NT2/D1 (cell line): ENCODE measurements at places on chromosomes 7 and 10.

- peak; percentile 38 for DNase-seq
Observed at GRCh38 chr10:28763471-28764170, 86.3 kb downstream of the BAMBI start.

DNA sequence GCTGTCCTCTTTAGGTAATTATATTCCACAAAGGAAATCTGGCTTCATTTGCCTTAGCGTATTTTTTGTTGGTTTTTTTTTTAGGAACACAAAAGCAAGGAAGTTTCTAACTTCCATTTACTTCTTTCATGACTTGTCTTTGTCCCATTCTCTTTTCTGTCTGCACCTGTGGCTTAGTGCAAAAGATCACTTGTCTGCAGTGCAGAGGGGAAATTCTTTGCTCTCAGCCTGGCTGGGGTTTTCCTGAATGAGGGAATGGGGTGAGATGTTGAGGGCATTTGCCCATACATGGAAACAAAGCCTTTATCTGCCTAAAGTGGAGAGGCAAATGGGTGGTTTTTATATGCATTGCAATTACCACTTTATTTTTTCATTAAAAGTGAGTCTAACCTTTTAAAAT is 361.1 kb upstream of the IGFBP3 start:
- DNase-seq = peak; percentile 33

DNA sequence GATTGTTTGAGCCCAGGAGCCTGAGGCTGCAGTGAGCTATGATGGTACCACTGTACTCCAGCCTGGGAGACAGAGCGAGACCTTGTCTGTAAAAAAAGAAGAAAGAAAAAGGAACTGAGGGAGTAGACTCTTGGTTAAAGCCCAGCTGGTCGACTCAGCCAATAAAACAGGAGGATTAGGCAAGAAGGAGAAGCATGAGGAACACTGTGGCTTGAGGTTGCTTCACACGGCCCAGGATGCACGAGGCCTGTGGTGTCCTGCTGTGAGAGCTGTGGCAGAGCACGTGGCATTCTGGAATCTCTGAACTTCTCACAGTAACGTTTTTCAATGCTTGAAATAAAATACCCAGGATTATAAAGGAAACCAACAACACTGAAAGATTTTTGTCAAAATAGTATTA is 93.3 kb downstream of the CUL2 start:
- no peak for DNase-seq

- no peak for DNase-seq
Observed at GRCh38 chr7:30183749-30184369, 49.1 kb downstream of the MTURN start.

GRCh38 chr7:82209179-82209747 is 234.3 kb downstream of the CACNA2D1 start:
- DNase-seq = no peak

DNA sequence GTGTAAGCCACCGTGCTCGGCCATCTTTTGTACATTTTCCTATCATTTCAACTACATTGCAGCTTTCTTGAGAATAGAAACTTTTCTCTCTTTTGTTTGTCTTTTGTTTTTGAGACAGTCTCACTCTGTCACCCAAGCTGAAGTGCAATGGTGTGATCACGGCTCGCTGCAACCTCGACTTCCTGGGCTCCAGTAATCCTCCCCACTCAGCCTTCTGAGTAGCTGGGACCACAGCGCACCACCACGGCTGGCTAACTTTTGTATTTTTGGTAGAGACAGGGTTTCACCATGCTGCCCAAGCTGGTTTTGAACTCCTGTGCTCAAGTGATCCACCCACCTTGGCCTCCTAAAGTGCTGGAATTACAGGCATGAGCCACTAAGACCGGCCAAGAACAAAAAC is 31.3 kb upstream of the DAGLB start:
- DNase-seq = no peak

DNA sequence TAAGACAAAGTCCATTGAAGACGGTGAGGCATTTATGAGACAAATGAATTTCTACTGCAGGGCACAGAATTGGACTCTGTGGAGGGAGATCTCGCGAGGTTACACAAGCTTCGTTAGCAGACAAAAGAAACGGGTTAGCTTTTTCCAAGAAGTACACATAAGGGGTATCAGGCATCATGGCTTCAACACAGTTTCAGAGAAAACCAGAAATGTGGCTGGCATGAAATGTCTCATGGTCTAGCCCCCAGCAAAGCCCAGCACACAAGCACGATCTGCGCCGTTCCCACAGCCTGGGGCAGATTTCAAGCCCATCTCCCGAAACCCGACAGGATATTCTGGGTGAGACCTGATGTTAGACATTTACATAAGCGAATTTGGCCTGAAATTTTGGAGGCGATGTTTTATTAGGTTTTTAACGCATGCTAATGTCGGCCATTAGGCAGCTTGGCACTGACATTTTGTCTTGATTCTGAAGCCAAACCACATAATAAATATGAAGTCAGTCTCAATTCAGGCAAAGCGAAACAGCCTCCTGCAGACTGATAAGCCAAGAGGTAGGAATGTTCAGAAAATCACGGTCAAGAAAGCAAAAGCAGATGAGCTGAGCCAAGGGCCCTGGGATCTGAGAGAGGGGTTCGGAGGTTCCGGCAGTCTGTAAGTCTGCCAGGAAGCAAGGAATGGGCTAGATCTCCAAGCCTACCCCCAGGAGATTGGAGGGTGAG is 240.5 kb downstream of the PRPF18 start:
- no peak for DNase-seq

GRCh38 chr7:133139350-133139749 is 57.5 kb upstream of the CHCHD3 start:
- DNase-seq = peak; percentile 40

DNA sequence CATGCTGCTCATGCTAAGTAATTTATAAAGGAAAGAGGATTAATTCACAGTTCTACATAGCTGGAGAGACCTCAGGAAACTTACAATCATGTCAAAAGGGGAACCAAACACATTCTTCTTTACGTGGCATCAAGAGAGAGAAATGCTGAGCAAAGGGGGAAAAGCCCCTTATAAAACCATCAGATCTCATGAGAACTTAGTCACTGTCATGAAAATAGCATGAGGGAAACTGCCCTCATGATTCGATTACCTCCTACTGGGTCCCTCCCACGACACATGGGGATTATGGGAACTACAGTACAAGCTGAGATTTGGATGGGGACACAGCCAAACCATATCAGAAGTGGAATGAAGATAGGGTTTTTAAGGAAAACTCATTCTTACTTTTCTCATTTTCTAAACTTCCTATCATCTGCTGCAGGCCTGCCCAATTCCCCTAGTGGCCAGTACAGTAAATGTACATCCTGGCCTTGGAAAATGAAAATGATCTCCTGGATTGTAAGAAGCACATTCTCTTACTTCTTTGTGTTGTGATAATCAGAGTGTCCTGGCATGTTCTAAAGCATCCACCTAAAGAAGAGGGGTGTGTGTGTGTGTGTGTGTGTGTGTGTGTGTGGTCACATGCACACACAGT is 421.5 kb downstream of the LRMDA start:
- no peak for DNase-seq

DNA sequence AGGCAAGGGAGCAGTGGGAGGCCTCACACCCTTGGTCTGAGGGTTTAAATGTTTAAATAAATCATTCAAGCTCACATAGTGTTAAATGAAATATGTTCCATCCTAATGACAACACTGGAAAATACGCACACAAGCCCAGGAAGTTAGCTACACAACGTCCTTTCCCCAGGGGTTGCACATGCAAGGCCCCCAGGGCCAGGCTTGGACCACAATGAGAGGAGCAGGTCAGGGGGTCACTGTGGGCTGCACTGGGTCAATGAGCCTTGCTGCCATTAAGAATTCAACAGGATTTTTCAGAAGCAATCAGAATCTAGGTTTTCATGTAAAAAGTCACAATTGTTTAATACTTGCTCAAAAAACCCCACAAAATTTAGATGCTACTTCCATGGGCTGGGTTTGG is 64.9 kb upstream of the ADCY1 start:
- no peak for DNase-seq

DNA sequence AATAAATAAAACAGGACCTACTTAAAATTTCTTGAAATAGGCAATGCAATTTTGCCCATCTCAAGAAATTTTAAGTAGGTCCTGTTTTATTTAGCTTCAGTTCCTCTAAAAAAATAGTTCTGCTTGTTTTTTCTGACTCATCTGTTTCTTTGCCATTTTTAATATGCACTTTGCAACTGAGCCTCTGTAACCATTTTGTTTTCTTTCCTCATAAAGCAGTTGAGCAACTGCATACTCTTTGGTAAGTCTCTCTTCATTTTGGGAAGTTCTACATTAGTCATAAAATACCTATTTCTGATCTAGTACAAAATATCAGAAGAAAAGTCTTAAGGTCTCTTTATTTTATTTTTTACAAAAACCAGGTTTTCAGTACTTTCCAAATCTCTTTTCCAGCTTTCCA is 18.0 kb downstream of the TAS2R40 start:
- DNase-seq = no peak

- DNase-seq = no peak
Observed at GRCh38 chr7:30476459-30477145, 2.0 kb downstream of the NOD1 start.

DNA sequence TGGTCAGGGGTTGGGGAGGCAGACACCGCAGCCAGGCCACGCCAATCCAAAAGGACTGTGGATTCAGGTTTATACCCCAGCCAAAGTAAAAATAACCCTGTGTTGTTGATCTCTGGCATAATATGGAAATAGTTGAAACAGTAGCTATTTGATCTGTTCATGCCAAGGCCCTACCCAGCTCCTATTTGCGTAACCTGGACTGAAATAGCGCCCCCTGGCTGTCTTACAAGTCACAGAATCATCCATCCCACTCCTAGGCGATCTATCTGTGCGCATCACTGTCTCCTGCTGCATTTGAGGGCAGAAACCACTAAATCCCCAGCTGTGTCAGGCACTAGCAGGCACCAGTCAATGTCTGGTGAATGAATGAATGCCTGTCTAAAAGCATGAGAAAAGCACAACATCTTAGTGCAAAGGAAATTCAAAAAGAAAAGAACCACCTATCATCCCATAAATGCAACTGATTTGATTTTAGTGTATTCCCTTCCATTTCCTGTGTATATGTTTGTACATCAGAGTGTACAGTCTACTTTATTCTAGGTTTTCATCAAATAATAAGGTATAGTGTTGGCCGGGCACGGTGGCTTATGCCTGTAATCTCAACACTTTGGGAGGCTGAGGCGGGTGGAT is 160.0 kb downstream of the SLIT1 start:
- DNase-seq = peak; percentile 56

GRCh38 chr7:82036146-82036886 is 266.5 kb upstream of the HGF start:
- no peak for DNase-seq
